ENCODE measurements at places on chromosomes 2 and 18.

- DNase-seq = no peak
Observed at GRCh38 chr2:1907291-1907690, 163.0 kb upstream of the PXDN start.

GRCh38 chr18:48957136-48957535, 6.4 kb upstream of the SMAD7 start:
- DNase-seq = no peak

DNA sequence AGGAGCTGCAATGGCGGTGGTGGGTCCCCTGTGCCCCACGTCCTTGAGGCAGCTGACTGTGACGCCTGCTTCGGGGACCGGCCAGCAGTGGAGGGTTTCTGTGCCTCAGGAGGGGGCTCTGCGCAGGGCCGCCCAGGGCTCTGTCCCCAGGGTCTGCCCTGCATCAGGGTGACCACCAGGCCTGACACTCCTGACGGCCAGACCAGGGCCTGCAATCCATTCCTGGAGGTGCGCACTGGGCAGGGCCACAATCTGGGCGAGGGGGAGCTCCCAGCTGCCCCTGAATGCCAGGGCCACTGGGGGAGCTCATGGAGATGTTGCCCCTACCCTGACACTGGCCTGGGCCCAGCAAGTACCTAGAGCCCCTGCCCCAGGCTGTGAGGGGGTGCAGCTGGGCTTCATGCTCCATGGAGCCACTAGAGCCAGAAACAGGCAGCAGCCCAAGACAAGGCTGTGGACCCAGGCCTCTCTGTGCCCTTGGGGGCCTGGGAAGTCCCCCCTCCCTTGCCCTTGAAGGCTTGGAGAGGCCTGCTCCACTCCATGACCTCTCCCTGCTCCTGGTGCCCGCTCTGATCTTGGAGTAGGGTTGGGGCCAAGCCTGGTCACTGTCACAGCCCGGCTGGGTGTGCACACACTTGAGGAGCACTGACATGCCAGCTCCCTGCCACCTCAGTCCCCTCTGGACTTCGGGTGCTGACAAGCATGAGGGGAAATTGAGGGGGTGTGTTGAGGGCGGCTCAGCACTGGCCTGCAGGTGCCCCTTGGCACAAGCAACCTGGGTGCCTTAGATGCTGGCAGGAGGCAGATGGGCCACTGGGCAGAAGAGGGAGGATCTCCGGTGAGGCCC, 55.9 kb downstream of the LDAH start:
- DNase-seq = no peak

GRCh38 chr18:7733642-7734041, 166.5 kb downstream of the PTPRM start:
- no peak for DNase-seq

DNA sequence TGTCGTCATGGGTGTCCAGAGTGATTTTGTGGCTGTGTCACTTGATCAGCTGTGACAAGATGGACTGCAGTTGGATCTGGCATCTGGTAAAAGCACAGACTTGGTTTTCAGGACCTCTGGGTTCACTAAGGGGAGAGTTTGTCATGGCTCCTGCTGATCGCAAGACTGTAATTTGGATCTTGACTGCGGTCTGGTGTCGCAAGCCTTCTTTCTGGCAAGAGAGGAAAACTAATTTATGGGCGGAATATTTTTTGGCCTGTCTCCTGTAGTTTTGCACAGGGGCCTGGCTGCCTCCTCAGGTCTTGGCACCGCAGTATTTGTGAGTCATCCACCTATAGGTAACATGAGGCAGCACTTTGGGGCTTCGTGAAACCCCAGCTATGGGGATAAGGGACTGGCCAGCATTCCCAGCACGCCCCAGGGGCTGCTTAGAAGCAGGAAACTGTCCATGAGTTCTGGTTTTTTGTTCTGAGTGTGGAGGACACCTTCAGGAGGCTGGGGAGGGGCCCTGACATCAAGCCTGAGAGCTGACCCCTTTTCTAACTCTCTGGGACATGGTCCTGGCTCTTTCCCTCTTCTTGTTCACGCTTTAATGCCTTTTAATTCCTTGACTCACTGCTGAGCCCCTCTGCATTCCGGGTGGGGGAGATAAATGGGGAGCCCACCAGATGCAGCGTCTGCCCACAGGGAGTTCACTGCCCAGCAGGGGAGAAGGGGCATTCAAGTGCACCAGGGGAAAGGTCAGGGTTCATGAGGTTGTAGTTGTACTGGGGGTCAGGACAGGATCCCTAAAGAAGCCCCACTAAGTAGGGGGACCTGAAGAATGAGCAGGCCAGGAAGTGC, 12.2 kb downstream of the SH3BP4 start:
- no peak for DNase-seq

DNA sequence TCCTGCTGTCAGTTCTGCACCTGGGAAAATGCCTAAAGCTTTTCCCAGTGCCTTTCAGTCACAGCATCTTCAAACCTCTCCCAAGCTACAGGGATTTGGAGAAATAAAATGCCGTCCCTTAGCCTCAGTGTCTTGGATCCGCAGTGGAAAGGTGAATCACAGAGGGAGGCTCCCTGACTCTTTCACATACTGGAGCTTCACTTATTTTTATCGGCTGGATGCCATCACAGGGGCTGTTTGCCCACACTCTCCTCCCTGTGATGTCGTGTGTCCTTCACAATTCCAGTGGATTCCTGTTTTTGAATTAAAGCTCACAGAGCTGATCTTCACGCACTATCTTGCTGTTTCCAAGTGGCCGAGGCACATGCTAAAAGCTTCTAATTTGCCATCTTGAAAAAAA, 1303.1 kb upstream of the DDX18 start:
- DNase-seq = no peak

- DNase-seq = no peak
Observed at GRCh38 chr2:136291871-136292270, 173.9 kb upstream of the CXCR4 start.

GRCh38 chr18:29449424-29449823, 1272.5 kb upstream of the CDH2 start:
- DNase-seq = no peak

- DNase-seq = no peak
Observed at GRCh38 chr2:72828840-72829507, 3.1 kb upstream of the EXOC6B start.

- no peak for DNase-seq
Observed at GRCh38 chr18:41845563-41845962, 109.5 kb upstream of the PIK3C3 start.
